ENCODE measurements at places on chromosomes 1 and 21.

DNA sequence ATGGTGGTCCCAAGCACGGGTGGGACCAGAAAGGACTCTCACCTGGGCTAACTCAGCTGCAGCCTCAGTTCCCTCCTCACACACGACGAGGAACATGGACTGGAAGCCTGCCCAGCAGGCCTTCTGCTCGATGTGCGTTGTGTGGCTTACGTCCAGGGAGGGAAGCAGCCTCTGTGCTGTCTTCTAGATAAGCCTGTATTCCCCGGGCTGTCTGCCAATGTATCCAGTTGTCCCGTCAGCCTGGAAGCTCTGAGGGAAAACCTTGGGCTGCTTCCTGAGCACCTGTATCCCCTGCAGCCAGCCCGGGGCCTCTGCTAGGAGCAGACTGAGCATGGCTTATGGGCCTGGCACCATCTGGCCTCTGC, 10.5 kb downstream of the PCSK9 start:
- DNase-seq: no peak

DNA sequence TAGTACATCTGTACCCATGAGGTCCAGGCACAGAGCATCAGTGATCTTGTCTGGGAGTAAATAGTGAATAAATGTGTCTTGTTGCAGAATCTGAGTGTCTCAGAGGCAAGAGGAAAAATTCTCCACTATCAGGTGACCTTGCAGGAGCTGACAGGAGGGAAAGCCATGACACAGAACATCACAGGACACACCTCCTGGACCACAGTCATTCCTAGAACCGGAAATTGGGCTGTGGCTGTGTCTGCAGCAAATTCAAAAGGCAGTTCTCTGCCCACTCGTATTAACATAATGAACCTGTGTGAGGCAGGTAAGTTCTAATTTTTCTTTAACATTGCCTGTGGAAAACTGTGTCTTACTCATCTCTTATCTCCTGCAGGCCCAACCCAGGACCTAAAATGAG, 43.1 kb downstream of the IL12RB2 start:
- DNase-seq: peak; percentile 61

- DNase-seq: peak; percentile 80
These were observed 87.1 kb upstream of the LYST start for GRCh38 chr1:235953801-235954200.

DNA sequence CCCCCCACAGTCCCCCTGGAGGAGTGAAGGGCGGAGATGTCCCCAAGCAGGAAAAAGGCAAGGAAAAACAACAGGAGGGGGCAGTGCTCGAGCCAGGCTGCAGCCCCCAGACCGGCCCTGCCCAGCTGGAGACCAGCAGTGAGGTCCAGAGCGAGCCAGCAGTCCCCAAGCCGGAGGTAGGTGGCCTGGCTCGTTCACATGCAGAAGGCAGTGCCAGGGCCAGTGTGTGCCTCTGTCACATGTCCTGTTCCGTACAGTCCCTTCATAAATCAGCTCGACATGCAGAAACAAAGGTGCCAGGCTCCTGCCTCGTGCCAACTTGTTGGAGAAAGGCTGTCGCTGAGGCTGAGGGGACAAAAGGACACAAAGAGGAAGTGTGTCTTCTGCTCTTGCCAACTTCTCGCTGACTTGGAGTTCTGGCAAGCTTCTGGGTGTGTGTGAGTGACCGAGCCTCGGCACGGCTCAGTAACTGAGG, 24.1 kb upstream of the MPZL1 start:
- no peak for DNase-seq
